Chondrocyte (in vitro differentiated cells): ENCODE measurements at places on chromosomes 7 and 10. TPM values are rescaled to one million over a fixed set of nuclear protein-coding genes. Genes with fewer than 3 reads are reported as not detected.

DNA sequence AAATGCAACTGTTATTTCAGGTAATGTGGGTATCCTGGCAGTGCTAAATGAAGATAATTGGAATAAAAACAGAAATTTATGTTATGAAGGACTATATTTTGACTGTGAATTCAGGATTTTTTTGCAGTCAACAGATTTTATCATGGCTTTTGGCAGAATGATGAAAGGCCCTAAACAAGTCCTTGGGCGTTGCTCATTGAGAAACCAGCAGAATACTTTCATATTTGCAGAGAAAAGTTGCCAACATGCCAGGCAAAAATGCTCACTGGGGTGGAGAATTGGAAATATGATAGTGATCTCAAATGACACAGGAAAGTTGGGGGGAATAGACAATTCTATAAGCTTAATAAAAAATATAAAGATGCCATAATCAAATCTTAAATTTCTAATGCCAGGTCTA, 121.1 kb downstream of the GPR85 start:
- DNase-seq, result no peak
- H3K27ac ChIP-seq, result no peak overlapping the region

The NDUFA5 gene
- 46.4 to 78.1 TPM (median 52.3 TPM) in 3 replicates for total RNA-seq

GRCh38 chr10:43888586-43888985, 239.9 kb upstream of the ZNF32 start:
- DNase-seq, result no peak
- H3K4me1 ChIP-seq, result peaks cover 54% of the 10 kb centered on the region
- no peak overlapping the region for H3K4me3 ChIP-seq

DNA sequence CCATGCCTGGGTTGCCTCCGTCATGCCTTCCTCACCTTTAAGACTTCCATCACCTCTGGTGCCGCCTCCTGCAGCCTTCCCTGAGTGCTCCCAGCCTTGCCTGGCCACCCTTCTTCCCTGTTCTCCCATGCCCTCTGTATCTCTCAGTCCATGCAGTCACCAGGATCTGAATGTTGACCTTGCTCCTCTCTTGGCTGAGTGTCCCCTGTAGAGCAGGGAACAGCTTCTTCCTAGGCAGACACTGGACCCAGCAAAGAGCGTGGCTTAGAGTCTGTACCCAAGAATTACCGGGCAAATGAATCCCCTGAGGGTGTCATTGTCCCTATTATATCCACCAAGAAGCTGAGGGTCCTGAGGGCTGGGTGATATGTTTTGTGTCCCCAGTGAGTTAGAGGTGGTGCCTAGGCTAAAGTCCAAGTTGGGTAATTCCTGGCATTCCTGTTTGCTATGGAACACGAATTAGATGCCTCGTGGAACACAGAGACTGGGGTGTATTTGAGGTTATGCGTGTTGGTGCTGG, 505.6 kb downstream of the RPS24 start:
- peaks cover 20% of the 10 kb centered on the region for H3K4me1 ChIP-seq
- H3K27me3 ChIP-seq, result peaks cover 8% of the 10 kb centered on the region
- no peak overlapping the region for H3K4me3 ChIP-seq
- H3K36me3 ChIP-seq, result no peaks in the 10 kb centered on the region
- H3K27ac ChIP-seq, result no peak overlapping the region
- no peak for DNase-seq

The MAGI2 gene
- total RNA-seq, result 5.8 to 11.8 TPM (median 6.0 TPM) in 3 replicates

GRCh38 chr10:72077275-72077990, 10.9 kb downstream of the SPOCK2 start:
- H3K36me3 ChIP-seq, result no peaks in the 10 kb centered on the region
- H3K4me3 ChIP-seq, result no peak overlapping the region
- H3K4me1 ChIP-seq, result peaks cover 3% of the 10 kb centered on the region
- peaks cover 4% of the 10 kb centered on the region for H3K27me3 ChIP-seq

- DNase-seq, result no peak
- no peak overlapping the region for H3K4me3 ChIP-seq
- no peaks in the 10 kb centered on the region for H3K36me3 ChIP-seq
- H3K27me3 ChIP-seq, result peaks cover 5% of the 10 kb centered on the region
- peaks cover 6% of the 10 kb centered on the region for H3K4me1 ChIP-seq
- no peak overlapping the region for H3K27ac ChIP-seq
Observed at GRCh38 chr10:80324086-80324485, 32.5 kb downstream of the DYDC1 start.

DNA sequence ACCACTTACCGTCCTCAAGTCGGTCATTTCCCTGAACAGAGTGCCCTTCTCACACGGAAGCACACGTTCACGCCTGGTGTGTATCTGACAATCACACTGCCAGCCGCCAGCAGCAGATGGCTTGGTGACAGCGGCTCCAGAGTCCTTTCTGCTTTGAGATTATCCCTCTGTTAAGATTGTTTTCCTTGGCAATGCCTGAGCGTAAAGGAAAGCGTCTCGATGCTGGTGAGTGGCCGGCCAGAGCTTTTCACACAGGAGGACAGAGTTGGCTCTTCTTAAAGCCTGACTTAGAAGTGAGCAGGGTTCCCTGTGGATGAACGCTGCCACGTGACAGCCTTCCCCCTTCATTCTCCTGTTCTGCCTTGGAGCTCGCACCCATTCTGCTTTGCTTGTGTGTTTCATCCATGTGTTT, 22.1 kb upstream of the PRKAR1B start:
- peaks cover 8% of the 10 kb centered on the region for H3K36me3 ChIP-seq
- peaks cover 13% of the 10 kb centered on the region for H3K4me1 ChIP-seq
- H3K4me3 ChIP-seq, result no peak overlapping the region
- H3K27me3 ChIP-seq, result no peaks in the 10 kb centered on the region

The RNLS gene
- total RNA-seq, result 5.1 to 5.8 TPM (median 5.3 TPM) in 3 replicates

DNA sequence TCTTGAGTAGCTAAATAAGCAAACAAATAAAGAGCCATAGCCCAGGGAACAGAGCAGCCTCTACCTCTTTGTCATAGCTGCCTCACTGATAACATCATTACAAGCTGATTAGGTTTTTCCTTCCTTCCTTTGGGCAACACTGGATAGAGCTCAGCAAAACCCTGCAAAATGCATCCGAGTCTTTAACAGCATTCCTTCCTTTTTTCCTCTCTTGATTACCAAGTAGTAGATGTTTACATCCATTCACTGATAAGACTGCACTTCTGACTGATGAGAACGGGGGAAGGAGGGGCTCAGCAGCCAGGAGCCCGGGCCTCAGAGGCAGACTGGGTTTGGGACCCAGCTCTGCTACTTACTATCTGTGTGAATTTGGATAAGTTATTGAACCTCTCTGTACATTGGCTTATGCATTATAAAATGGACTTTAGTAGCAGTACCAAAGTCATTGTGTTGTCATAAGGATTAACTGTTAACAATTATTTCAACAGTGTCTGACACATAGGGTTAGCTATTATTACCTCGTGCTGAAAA, 214.2 kb downstream of the ANK3 start:
- no peak overlapping the region for H3K4me3 ChIP-seq
- no peak for DNase-seq
- H3K4me1 ChIP-seq, result peaks cover 30% of the 10 kb centered on the region
- H3K27ac ChIP-seq, result no peak overlapping the region
- no peaks in the 10 kb centered on the region for H3K27me3 ChIP-seq

DNA sequence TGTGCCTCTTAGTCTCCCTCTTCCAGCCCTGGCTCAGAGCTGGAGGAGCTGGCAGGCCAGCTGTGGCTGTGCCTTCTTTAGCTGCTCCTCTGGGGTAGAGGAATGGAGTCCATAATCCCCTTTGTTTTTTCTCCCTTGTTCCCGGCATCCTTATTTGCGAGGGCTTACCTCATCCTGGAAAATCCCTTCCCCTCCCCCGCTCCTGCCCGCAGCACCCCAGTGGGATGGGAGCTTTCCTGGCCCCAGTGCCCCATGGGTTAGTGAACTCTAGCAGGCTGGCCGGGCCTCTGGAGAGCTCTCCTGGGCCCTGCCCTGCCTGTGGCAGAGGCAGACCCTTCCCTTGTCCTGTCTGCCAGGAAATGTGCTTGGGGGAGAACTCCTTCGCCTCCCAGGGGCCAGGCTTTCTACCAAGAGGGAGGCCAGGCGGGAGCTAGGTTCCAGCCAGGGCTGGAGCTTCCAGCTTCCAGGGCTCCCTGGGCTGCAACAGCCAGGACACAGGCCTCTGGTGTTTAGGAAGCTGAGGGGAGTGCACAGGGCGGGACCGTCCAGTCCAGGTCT, 16.5 kb upstream of the TRIM8 start:
- no peak overlapping the region for H3K4me3 ChIP-seq
- H3K36me3 ChIP-seq, result no peaks in the 10 kb centered on the region
- no peaks in the 10 kb centered on the region for H3K27me3 ChIP-seq
- DNase-seq, result peak; percentile 67
- H3K4me1 ChIP-seq, result peaks cover 81% of the 10 kb centered on the region
- peak overlapping the region; percentile 99 for H3K27ac ChIP-seq

DNA sequence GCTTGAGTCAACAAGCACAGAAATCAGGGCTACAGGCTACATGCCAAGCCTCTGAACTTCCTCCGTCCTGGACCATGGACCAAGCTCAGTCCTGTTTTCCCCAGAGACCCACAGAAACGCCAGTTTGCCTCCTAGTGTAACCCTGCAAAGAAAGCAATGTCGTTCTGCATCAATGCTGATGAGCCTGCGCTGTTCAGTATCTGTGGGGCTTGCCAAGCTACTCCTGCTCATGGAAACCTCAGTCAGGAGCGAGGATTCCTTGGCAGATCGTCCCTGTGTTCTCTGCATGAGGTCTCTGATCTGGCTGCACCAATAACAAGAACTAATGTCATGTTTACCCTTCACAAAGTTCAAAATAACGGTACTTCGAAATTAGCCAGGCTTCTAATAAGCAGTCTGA, 495.5 kb upstream of the C7orf33 start:
- H3K36me3 ChIP-seq, result no peaks in the 10 kb centered on the region
- H3K27ac ChIP-seq, result no peak overlapping the region
- peaks cover 2% of the 10 kb centered on the region for H3K27me3 ChIP-seq
- H3K4me1 ChIP-seq, result no peaks in the 10 kb centered on the region

DNA sequence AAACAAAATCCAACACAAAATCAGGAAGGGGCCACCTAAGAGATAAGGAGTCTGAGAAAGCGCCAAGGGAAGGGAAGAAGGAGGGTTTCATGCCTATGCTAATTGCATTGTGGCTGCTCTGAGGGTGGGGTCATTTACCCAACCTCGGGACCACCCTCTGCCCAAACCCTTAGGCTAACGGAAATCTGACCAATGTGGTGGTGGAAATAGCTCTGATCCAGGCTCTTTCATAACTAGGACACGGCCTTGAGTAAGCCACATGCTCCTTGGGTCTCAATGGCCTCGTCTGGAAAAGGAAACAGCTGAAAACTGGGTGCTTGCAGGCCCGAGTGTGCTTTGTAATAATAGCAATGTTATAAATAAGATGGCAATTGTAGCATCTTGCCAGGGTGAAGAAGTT, 14.9 kb upstream of the SRGN start:
- no peak for DNase-seq
- no peaks in the 10 kb centered on the region for H3K27me3 ChIP-seq
- no peaks in the 10 kb centered on the region for H3K4me1 ChIP-seq
- H3K4me3 ChIP-seq, result no peak overlapping the region
- no peaks in the 10 kb centered on the region for H3K36me3 ChIP-seq
- H3K27ac ChIP-seq, result no peak overlapping the region

The CABCOCO1 gene
- 0.47 to 2.4 TPM (median 0.69 TPM) in 3 replicates for total RNA-seq

- no peaks in the 10 kb centered on the region for H3K36me3 ChIP-seq
- no peak overlapping the region for H3K27ac ChIP-seq
- peaks cover 14% of the 10 kb centered on the region for H3K27me3 ChIP-seq
- peaks cover 8% of the 10 kb centered on the region for H3K4me1 ChIP-seq
- no peak for DNase-seq
Observed at GRCh38 chr7:32319012-32319382, 171.2 kb downstream of the LSM5 start.

The TRIM50 gene
- total RNA-seq, result not detected in 3 replicates

The RSBN1L gene
- total RNA-seq, result 8.8 to 10.9 TPM (median 10.4 TPM) in 3 replicates

DNA sequence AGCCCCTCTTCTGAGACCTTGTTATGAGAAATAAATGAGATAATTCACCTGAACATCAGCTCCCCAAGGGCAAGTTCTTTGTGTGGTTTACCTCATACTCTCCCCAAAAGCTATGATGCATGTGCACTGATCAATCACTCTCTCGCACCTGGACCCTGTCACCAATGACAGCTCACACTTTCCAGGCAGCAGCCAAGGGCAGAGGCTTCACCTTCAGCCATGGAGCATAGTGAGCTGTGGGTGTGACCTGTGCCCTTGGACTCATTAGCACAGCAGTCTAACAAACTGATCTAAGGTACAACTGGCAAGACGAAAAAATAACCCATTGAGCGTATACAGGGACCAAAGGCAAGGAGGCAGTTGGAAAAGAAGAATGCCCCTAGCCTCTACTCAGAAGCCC, 17.0 kb downstream of the PDE1C start:
- H3K4me3 ChIP-seq, result no peak overlapping the region
- H3K27me3 ChIP-seq, result no peaks in the 10 kb centered on the region
- peaks cover 17% of the 10 kb centered on the region for H3K36me3 ChIP-seq
- no peak for DNase-seq

GRCh38 chr7:45156516-45157272, 897 bp upstream of the RAMP3 start:
- DNase-seq, result peak; percentile 59
- H3K4me1 ChIP-seq, result peaks cover 7% of the 10 kb centered on the region
- H3K27ac ChIP-seq, result no peak overlapping the region
- H3K4me3 ChIP-seq, result no peak overlapping the region

- no peak for DNase-seq
- no peaks in the 10 kb centered on the region for H3K36me3 ChIP-seq
- no peak overlapping the region for H3K4me3 ChIP-seq
- H3K27me3 ChIP-seq, result peaks cover 6% of the 10 kb centered on the region
Observed at GRCh38 chr7:143485500-143485899, 7.8 kb downstream of the TAS2R41 start.

The LFNG gene
- 36.7 to 39.9 TPM (median 39.9 TPM) in 3 replicates for total RNA-seq

DNA sequence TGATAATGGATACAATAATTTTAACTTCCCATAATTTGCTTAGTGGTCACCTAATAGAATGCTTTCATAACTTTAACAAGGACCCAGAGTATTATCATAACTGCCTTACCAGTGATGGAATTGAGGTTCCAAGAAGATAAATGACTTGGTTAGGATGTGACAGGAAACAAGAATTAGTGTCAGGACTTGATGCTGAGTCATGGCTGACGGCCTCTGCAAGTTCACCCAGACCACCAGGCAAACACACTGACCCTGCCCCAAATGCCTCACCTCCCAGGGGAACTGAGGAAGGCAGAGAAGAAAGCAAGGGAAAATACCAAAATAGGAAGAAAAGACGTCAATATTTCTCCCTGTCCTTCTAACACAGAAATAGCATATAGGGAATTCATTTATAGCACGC, 636.3 kb downstream of the PARD3 start:
- DNase-seq, result no peak
- no peak overlapping the region for H3K4me3 ChIP-seq
- H3K4me1 ChIP-seq, result peaks cover 14% of the 10 kb centered on the region
- H3K27ac ChIP-seq, result no peak overlapping the region
- no peaks in the 10 kb centered on the region for H3K36me3 ChIP-seq

- H3K27me3 ChIP-seq, result no peaks in the 10 kb centered on the region
- no peak overlapping the region for H3K27ac ChIP-seq
- peaks cover 7% of the 10 kb centered on the region for H3K36me3 ChIP-seq
- DNase-seq, result no peak
- H3K4me1 ChIP-seq, result peaks cover 6% of the 10 kb centered on the region
- no peak overlapping the region for H3K4me3 ChIP-seq
Observed at GRCh38 chr10:69004821-69005220, 16.2 kb downstream of the KIFBP start.

DNA sequence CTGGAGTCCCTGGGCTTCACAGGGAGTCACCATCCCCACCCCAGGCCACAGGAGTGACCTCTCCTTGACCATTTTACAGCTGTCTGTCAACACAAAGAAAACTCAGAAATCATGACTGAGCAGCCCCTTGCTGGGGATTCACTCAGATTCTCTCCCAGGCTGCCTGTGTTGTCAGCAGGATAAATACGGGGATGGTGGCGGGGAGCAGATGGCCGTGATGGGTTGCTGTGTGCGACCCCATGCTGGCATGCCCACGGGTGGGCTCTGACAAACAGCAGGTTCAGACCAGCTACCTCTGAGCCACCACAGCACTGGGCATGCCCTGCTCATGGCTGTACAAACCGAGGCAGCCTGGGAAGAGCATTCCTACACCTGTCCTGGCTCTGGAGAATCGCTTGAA, 136.1 kb downstream of the SLIT1 start:
- peaks cover 2% of the 10 kb centered on the region for H3K4me1 ChIP-seq
- H3K36me3 ChIP-seq, result peaks cover 4% of the 10 kb centered on the region
